ENCODE measurements at places on chromosomes 6 and 20.

- no peak for DNase-seq
These were observed 285.1 kb downstream of the ADGB start for GRCh38 chr6:146883640-146884531.

GRCh38 chr20:54069501-54069971 is 858 bp downstream of the BCAS1 start:
- no peak for DNase-seq

GRCh38 chr6:16805243-16805950 is 44.1 kb upstream of the ATXN1 start:
- no peak for DNase-seq

GRCh38 chr6:28488916-28489365 is 26.7 kb downstream of the GPX6 start:
- DNase-seq: peak; percentile 7

DNA sequence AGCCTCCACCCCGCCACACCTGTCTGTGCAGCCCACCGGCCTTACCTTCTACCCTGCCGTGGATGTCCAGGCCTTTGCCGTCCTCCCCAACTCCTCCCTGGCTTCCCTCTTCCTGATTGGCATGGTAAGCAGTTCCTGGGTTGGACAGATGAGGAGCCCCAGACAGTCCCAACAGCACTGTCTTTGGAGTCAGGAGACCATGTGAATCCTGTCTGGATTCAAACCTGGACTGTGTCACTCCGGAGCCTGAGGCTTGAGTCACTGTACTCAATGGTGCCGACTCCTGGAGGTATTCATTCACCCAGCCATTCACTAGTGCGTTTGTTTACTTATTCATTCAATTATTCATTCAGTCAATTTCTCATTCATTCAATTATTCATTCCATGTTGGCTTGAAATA is 20.0 kb upstream of the LBP start:
- no peak for DNase-seq

DNA sequence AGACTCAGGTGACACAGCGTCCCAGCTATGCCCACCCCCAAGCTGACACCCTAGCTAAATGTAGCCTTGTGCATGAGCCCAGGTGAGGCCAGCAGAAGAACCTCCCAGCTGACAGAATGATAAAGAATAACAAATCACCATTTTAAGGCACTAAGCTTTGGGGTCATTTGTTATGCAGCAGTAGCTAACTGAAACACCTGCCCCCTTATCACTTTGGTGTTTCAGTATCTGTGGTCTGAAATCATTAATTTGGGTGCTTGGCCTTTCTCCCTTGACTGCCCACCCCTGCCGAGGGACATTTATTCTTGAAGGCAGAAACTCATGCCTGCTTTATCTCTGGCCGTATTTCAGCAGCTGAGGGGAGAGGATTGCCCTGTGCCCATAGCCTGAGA is 30.0 kb downstream of the DACT2 start:
- DNase-seq: no peak

- DNase-seq: no peak
These were observed 365.4 kb downstream of the HTR1B start for GRCh38 chr6:77097940-77098339.

GRCh38 chr6:161440299-161440698 is 166.4 kb upstream of the AGPAT4 start:
- no peak for DNase-seq

- DNase-seq: peak; percentile 4
These were observed 868 bp downstream of the LTV1 start for GRCh38 chr6:143844006-143844405.

- no peak for DNase-seq
These were observed 238.6 kb upstream of the RIN2 start for GRCh38 chr20:19519466-19519865.

- no peak for DNase-seq
These were observed 44.6 kb upstream of the SEC63 start for GRCh38 chr6:108002365-108003221.

- peak; percentile 47 for DNase-seq
These were observed 71.0 kb upstream of the CD83 start for GRCh38 chr6:14046476-14047068.

- DNase-seq: no peak
These were observed 332.6 kb upstream of the MANEA start for GRCh38 chr6:95244751-95245150.

DNA sequence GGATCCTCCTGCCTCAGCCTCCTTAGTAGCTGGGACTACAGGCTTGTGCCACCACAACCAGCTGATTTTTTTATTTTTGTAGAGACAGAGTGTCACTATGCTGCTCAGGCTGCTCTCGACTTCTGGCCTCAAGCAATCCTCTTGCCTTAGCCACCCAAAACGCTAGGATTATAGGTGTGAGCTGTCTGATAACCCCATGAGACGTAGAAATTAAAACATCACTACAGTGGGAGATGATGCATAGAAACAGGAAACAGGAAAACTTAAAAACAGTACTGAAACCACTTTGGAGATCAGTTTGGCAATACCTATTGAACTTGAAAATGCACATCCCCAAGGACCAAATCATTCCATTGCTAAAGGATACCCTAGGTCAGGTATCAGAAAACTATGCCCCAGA is 10.8 kb downstream of the SENP6 start:
- DNase-seq: no peak

GRCh38 chr20:51995551-51995951 is 193.2 kb upstream of the SALL4 start:
- DNase-seq: no peak

DNA sequence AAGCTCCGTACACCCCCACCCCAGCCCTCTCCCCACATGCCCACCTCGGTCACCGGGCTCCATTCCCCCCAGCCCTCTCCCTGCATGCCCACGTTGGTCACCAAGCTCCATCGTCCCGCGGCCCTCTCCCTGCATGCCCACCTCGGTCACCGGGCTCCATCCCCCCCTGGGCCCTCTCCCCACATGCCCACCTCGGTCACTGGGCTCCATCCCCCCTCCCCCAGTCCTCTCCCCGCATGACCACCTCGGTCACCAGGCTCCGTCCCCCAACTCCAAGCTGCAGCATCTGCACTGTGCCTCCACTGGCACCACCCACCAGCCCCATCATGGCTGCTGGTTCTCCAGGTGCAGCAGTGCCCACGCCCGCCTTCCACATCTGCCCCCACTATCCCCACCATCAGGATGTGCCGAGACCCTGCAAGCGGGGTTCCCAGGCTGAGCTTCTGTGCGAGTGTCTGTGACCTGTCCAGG is 16.8 kb downstream of the TAF4 start:
- DNase-seq: no peak

- no peak for DNase-seq
These were observed 215.1 kb downstream of the PACRG start for GRCh38 chr6:162942866-162943265.

DNA sequence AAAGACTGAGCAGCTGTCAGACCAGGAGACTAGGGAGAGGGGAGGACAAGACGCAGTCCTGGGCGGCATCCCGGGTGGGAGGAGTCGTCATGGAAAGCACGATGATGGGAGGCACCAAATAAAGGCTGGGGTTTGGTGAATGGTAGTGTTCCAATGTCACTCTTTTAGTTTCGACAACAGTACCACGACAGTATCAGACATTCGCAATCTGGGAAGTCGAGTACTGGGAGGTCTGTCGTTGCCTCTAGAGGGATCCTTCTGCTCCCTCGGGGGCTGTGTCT is 32.1 kb downstream of the PSMG4 start:
- DNase-seq: no peak

DNA sequence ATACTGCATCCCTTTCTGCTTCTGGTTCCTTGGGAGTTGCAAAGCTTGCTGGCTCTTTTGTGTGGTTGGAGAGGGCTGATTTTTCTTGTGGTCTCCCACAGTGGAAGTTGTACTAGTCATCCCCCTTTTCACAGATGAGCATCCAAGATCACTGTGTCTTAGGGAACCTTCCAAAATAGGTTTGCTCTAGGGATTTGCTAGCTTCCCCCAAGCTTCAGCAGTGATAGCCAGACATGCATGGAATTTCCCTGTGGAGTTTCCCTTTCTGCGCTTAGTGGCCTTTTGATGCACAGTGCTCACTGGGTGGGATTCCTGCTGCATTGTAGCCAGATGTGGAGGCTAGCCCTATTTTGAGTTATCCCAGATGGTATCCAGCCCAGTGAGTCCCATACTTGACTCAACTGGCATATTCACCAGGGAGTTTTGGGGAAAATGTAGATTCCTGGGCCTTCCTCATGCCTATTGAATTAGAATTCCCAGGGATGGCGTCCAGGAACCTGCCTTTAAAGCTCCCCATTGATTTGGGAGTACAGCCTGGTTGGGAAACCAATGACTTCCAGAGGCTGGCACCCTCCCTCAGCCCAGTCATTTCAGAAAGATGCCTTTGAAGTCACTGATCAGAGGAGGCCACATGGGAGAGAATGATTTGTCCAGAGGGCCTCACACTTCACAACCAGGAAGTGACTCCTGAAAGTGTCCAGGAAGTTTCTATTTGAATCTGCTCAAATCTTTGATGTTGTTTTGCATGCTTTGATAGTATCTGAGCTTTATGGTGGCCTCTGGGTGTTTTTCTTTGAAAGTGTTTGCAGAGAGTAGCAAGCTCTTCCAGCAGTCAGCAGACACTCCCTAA is 25.9 kb downstream of the PPARD start:
- peak; percentile 7 for DNase-seq

DNA sequence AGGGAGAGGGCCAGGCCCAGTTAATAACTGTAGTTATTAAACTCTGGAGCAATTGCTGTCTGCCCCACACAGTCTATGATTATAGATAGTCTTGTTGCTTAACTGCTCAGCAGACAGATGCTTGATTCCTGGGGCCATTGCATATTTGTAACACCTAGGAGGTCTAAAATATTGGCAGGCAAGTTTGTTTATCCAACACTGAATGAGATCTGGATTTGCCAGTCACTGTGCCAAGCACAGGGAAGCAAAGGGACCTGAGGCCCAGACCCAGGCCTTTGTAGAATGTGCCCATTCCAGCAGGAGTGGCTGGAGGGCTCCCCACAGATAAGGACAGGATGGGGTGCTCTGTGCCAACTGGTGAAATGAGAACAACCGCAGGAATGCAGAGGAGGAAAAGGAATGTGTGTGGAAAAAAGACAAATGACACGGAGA is 17.6 kb upstream of the ENTPD6 start:
- DNase-seq: no peak

DNA sequence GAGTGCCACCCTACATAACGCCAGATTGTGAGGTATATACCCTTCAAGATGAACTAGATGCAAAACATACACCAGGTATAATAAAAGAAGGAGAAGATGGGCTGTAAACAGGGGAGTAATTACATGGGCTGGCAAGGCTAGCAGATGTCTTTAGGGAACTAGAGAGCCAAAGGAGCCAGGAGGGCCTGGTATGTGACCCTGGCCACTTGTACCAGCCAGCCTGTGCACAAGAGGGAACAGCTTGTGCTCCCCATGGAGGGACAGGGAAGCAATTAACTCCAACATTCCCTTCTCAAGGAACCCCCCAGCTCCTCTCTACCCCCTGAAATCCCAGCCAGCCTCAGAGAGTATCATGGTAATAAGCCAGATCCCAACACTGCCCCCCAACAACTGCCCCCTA is 139.9 kb downstream of the HIVEP2 start:
- no peak for DNase-seq

DNA sequence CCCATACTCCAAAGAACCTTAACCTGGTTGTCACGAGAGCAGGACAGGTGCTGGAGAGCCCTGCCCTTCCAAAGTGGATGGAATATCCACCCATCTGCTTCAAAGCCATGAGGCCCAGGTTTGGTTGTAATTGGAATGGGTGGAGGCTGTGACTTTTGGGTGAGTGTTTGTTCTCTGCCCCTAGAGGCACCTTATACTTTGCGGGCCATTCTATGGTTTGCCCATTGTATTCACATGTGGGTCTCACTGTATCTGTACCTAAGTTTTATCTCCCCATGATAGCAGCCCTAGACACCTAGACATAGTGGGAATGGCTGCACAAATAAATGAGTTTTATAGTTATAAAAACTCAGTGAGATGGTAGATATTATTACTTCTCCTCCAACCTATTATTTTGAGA is 67.1 kb upstream of the NAA20 start:
- DNase-seq: no peak

GRCh38 chr6:15398633-15399275 is 152.9 kb downstream of the JARID2 start:
- no peak for DNase-seq

DNA sequence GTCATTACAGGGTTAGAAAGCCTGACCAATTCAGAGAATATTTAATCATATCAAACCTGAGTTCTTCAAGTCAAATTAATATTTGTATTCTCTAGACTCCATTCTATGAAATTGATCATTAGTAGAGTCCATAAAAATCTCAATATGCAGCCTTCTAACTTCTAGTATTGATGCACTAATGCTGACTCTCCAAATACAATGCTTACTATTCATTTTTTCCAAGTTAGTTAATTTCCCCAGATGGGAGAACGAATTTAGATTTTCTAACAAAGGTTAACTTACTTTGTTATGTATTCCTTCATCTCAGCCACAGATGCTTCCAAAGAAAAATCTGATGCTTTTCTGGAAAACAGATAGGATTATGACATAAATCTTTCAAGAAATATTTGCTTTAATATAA is 12.4 kb upstream of the NDRG3 start:
- no peak for DNase-seq

DNA sequence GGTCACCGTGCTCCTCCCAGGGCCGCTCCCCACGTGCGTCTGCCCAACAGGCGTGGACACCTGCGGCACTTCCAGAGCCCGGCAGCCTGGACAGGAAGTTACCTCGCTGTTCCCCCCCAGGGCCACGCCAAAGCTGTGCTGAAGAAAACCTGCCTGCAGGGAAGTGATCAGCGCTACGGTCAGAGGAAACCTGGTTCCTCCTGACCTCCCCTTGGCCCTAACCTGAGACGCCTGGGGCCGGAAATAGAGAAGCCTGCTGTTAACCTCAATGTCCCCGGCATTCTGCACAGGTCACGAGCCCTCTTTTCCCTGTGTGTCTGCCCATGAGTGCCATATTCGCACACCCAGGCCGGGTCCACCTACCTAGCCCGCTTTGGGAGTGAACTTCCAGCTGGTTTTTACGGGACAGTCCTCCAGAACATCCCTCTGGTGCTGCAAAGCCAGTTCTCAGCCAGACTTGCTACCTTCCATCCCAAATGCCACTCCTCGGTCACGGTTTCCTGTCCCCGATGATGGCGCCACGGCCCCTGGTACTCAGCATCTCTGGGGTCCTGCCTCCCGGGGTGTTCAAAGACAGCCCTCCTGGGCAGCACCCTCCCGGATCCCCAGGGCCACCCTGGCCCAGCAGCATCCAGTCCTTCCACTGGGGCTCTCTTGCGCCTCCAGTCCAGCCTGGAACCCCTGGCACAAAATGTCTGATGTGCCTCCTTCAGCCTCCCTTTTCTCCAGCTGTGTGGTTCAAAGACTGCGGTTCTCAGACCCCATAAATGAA is 12.0 kb upstream of the IRF4 start:
- no peak for DNase-seq

- no peak for DNase-seq
These were observed 2.0 kb downstream of the NEDD9 start for GRCh38 chr6:11230158-11231107.

GRCh38 chr6:34573567-34574183 is 17.5 kb upstream of the SPDEF start:
- no peak for DNase-seq

DNA sequence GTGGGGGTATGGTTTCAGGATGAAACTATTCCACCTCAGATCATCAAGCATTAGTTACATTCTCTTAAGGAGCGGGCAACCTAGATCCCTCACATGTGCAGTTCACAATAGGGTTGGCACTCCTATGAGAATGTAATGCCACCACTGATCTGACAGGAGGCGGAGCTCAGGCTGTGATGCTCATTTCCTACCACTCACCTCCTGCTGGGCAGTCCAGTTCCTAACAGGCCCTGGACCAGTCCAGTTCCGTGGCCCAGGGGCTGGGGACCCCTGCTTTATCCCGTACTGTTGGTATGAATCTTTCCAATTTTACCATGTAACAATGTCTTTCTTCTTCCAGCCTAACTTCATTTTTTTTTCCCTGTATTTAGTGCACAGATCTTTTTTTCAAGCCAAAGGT is 94.9 kb downstream of the OGFRL1 start:
- DNase-seq: no peak

All from CD4-positive, alpha-beta T cell treated with Interleukin-4 for 4 hours (primary cell).